Activated gamma-delta T cell treated with anti-CD3 and anti-CD28 coated beads, Interleukin-2, amount 50 U/mL, for 16 hours (primary cell): ENCODE measurements at places on chromosomes 11 and 22.
A peak's percentile ranks its signal among the peaks of the same experiment; 100 is the strongest.

DNA sequence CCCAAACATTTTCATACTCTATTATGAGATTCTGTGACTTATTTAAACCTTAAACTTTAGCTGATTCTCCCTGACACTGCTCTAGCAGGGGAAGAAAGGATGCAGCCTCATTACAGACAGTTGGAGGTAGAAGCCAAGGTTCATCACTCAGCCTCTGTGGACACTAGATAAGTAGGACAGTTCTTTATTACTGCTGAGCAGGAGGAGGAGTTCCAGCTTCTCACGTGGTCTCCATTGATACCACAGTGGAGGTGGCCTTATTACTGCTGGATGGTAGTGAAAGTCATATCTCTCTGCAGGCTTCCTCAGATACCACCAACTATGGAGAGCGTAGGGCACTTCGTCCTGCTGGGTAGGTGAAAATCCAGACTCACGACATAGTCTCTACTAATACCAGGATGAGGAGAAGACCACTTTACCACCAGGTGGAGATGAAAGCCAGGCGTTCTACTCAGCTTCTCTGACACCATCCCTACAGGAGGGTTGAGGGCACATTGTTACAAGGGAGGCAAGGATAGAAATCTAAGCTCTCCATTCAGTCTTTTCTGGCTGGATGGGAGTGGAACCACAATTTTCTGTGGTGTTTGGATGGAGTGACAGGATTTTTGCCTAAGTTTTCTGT lies 13.1 kb upstream of the ANGPTL5 start:
- no peak for DNase-seq

DNA sequence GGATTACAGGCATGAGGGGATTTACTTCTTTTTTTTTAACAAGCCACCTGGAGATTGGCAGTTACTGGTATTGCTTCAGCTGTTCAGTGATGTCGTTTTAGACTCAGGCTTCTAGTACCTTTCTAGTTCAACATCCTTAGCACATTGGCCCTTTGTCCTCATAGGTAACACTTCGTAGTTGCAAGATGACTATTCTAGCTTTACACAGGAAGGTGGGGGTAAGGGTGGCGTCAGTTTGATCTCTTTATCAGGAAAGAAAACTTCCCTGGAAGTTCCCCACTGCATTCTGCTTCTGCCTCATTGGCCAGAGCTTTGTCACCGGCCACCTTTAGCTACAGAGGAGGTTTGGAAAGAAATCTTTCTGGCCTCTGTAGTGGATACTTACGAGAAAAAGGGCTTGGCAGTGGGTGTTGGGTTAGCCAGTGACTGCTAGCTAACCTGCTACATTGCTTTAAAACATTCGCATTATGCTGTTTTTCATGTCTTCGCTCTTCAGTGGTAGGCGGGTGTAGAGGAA lies 40.7 kb downstream of the SFI1 start:
- no peak for DNase-seq

DNA sequence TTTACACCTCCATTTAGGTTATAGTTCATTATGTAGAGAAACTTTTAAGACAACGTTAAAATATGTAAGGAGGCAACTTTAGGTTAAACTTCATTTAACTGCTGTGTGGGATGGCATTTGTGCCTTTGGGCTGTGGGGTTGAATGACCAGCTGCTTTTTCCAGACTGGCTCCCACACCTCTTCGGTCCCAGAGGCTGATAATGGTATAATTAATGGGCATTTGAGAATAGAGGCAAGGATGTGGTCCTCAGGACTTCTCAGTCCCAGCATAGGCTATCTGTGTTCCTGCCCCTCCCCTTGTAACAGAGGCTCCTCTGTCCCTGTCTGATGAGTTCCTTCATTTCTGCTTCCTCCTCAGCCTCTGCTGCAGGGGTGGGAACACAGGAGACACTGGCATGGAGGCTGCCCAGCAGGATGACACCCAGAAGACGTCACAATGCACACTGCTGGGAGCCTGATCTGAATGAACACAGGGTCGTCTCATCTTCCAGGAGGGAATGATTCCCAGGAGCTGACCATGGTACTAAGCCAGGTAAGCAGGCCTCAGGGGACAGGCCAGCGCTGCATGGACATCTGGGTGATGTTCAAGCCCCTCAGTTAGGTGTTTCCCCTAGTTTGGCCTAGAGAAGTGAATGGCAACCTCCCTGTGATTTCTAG lies 17.1 kb upstream of the GNAZ start:
- no peak for DNase-seq

DNA sequence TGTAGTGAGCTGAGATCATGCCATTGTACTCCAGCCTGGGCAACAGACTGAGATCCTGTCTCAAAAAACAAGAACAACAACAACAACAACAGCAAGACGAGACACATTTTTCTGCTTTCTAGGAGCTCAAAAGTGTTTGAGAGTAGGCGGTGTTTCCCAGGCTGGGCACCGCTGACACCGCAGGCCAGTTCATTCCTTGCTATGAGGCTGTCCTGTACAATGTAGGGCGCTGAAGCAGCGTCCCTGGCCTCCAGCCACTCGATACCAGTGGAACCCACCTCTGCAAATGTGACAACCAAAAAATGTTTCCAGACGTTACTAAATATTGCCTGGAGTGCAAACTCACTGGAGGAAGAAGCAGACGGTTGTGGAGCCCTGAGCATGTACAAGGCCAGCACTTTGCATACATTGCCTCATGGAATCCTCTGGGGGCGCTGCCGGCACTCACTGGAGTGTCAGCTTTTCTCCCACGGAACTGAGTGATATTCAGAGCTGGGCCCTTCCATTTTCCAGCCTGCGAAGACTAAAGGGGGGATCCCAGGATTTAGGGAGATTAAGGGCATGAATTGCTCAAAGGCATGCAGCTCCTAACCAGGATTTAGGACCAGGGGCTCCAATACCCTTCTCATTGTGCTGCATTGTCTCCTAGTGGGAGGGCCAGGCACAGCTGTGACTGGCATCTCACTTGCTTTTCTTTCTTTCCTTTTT lies 5.8 kb upstream of the MIEF1 start:
- DNase-seq: no peak

DNA sequence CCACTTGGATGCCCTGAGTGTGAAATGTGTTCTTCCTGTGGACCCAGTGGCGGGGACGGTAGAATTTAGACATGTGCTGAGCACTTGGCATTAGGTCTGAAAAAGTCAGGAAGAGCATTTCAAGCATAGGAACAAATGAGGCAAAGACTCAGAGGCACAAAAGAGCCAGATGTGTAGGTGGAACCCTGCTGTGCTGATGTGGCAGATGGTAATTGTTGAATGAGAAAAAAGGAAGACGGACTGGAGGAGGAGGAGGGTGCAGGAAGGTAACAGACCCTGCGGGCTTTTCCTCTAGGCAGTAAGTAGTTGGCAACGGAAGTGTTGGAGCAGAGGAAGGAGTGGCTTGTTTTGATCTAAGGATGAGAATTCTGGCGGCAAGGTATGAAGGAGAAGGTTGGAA lies 985.8 kb downstream of the TBC1D22A start:
- no peak for DNase-seq

GRCh38 chr11:77568916-77569675 lies 20.7 kb upstream of the AQP11 start:
- no peak for DNase-seq

DNA sequence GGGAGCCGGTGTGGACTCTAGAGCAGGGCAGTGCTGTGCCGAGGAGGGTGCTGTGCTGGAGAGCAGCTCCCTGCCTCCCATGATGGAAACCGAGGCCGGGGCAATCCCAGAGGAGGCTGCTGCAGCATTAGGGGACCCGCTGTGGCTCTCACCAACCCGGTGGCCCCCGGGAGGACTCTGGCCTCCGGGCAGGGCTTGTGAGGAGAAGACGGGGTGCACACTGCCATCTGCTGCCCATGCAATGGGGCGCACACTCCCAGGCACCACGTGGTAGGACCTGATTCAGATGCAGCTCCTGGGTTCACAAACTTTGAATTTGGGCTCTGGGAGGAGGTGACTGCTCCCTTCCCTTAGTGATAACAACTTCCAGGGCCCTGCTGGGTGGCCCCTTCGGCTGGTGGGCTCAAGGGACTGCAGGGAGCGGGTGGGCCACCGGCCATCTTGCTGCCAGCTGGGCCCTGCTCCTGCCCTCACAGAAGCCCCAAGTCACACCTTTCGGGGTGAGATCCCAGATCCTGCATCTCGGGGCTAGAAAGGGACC lies 93.8 kb upstream of the FGF3 start:
- no peak for DNase-seq

DNA sequence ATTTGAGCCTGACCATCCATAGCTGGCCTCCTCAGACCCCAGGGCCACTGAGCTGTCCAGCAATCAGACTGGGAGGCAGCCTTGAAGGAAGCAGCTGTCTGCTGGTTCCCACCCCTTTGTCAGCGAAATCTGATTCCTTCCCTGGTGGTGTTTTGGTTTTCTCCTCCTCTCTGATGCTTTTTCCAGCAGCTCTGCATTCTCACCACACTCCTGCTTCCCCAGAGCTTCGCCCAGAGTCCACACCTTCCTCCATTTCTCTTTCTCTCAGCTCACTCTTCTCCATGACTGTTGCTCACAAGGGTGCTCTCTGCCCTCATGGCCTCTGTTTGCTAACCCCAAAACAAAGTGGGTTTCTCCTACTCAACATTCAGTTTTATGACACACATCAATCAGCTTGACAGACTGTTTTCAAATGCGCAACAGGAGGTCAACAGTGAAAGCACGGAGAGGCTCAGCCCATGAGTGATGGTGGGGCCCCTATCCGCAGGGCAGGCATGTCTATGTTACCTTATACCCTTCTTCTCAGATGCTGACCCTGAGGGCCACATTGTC lies 130.6 kb upstream of the MTNR1B start:
- DNase-seq: no peak

DNA sequence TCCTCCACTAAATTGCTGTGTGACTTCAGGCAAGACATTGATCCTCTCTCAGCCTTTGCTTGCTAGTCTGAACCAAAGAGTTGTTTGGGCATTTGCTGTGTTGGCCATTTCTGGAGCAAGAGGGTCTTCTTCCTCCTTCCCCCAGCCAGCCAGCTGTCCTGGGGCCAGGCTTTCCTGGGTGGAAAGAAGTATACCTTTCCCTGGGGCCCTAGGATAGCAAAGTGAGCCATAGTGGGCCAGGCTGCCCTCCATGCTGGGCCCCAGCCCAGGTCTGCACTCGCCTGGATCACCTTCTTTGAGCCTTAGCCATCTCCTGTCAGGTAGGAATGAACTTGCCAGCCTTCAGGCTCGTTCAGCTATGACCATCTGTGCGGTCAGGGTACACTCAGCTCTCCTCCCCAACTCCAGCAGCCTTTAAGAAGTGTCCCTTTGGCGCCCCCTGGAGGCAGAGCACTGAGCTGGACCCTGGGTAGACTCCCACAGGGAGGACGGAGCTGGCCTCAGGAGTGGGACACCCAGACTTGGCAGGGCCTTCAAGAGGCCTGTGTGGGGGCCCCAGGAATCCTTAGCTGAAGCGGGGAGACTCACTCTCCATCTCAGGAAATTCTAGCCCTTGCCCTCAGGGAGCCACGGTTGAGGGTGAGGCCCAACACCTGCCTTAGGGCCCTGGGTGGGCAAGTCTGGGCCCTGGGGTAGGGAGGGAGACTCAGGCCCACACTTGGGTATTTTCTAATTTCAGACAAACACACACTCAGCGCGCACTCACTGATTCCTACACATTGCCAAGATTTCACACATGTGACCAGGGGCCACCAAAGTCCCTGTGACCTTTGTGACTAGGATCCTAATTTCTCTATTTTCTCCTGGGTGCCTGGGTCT lies 35.6 kb upstream of the TPBGL start:
- DNase-seq: peak; percentile 71

DNA sequence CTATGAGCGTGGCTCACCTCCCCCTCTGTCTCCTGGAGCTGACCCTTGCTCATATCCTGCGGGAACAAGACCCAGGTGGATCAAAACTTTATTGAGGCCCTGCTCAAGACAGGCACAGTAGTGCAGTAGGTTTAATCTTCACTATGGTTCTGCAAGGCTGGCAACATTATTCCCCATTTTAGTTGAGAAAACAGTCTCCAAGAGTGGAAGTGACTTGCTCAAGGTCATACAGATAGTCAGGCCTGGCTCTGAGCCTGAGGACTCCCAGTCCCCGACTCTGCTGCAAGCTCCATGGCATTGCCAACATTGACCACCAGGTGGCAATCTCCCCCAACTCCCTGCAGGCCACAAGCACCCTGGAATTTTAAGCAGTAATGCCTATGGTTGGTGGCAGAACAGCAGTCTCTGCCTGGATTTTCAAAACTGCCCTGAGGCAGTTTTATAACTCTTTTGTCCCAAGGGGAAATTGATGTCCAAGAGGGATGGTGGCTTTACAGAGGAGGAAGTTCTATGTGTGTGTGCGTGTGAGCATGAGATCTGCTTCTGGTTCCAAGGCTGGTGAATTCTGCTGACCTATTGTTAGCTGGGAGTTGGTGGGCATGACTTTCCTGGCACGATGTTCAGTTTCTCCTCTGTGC lies 34.1 kb downstream of the NEU3 start:
- DNase-seq: peak; percentile 59

DNA sequence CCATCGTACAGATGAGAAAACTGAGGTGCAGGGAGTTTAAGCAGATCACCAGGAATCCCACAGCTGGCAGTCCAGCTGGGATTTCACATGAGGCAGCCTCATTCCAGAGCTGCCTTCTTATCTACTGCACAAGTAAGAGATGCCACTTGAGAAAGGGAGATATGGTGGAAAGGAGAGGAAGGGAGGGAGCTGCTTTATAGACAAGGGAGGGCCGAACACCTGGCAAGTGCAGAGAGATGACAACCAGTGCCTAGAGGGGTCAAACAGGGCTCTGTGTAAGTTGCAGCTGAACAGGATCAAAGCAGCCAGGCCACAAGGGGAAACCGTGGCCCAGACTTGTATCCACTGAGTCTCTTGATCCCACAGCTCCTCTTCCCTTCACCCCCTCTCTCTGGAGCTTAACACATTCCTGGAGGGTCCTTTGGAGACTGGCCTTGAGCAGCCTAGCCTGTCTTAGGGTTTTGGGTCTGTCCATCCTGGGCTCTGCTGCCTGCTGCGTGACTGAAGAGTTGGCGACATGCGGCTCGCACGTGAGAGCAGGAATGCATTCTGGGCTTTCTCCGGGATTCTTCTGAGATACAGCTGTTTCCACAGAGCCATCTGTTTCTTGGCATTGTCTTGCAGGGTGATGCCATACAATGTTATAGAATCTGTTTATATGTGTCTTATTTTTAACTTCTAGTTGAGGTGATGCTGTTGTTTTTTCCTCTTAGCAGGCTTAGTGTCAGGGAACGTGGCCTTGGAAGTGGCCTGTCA lies 268.5 kb upstream of the SYN3 start:
- DNase-seq: no peak

- DNase-seq: no peak
Observed at GRCh38 chr11:124897674-124898262, at the start of gene ROBO4. ROBO4 (minus strand) TSS chr11:124897865; CDS start chr11:124897795, 70 bp downstream.

GRCh38 chr11:117618302-117618981 lies 178.6 kb downstream of the DSCAML1 start:
- no peak for DNase-seq
